ENCODE measurements at places on chromosomes 5 and 9.

- DNase-seq, result no peak
Measured at GRCh38 chr5:123014689-123015088, 21.8 kb downstream of the PPIC start.

- no peak for DNase-seq
Measured at GRCh38 chr9:81082221-81082620, 607.1 kb downstream of the TLE1 start.

DNA sequence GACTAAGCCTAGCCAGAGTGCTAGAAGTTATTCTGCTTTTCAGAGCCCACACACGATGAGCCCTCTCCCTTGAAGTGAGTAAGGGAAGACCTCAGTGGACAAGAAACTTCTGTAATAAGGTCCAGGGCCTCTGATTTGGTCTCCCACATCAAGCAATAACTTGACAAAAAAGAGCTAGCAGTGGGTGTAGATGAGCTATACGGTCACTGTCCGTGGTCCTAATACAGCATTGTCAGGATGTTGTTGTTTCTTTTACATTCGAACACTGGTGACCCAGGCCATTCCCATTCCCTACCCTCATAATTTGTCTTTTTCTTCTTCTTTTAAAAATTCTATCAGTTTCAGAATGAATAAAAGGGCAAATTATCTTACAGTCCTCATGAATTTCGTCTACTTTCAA lies 5.2 kb downstream of the PCSK1 start:
- no peak for DNase-seq

GRCh38 chr9:130887494-130888144 lies 9.0 kb downstream of the QRFP start:
- DNase-seq, result no peak

DNA sequence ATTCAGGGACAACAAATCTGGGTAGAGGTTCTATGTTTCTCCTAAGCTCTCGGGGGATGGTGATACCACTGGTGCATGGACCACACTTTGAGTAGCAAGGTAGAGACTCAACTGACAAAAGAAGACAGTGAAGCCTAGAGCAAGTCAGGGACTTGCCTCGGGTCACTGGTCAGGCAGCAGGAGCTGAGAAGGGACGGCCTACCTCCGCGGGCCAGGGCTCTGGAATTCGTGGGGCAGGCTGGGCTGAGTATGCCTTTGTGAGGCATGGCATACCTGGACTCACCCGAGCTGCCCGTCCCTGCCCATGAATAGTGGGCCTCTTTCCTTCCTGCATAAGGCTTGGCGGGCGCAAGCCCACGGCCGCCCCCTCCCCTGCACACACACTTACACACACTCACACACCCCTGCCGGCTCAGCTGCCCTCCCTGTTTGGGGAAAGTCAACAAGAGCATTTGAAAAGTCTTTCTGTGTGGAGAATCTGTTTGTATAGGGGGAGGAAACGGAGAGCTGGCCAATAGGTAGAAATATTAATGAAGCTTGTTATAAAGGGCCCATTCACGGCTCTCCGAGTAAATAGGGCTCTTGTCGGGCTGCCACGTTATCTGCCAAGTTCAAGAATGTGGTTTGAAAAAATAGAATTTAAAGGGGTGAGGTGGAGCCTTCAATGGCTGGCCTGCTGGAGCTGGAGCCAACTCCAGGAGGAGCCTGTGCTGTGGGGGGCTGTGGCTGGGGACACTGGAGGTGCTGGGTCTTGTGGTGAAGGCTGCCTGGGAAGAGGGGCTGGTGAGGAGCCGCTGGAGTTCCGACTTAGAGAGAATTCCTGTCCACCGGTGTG lies 19.1 kb upstream of the KIF12 start:
- no peak for DNase-seq

Measured in GM12892 (cell line).